ENCODE measurements at places on chromosomes 4 and X. TPM values are rescaled to one million over a fixed set of nuclear protein-coding genes. Genes with fewer than 3 reads are reported as not detected.

GRCh38 chr4:170391066-170391740, 301.4 kb upstream of the AADAT start:
- DNase-seq, result no peak

GRCh38 chr4:4787421-4787820, 72.0 kb upstream of the MSX1 start:
- DNase-seq, result no peak

DNA sequence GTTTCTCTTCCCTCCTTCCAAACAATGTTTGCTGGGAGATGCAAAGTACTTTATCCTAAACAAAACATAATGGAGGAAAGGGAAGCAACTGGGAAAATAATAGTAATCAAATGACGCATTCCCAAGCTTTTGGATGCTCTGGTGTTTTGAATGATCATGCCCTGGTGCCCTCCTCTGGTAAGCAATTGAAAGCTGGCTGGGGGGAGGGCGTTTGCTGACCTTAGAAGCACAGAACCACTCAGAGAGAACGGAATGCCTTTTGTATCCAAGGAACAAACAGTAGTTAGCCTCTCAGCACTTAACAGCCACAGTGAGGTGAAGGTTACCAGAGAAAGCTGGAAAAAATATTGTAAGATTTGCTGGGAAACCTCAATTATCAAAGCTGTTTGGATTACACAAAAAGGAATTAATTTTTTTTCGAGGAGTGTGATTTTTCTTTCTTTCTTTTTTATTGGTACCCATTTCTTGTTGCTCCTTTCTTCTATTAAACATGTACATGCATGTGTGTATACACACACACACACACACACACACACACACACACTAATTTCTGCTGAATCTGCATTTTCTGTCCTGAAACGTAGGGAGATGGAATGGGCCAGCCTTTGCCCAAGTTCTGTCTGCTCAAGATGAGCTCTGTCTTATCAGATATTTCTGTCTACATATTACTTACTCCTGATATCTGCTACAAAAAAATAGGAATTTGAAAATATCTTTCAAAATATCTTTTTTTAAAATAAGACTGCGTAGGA, 155.8 kb upstream of the IGFBP7 start:
- no peak for DNase-seq

The SLC9B1 gene
- 2.5 TPM for total RNA-seq

The FAM149A gene
- 0.51 TPM for total RNA-seq

DNA sequence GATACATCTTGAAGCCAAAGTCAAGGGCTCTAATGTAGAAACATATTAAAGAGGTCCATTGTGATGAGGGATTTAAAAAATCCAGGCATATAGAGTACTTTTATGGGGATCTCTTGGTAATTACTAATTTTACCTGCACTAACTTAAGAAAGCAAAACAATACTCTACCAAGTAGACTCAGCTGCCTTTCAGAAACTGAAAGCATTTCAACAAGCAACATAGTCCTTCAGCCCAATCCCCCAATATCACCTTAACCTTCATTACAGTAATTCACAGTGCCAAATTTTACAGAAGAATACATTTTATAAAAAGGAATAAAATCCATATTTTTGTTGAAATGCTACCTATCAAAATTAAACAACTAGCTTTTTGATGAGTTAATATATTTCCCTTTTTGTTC, 422.9 kb downstream of the DTHD1 start:
- DNase-seq, result no peak

DNA sequence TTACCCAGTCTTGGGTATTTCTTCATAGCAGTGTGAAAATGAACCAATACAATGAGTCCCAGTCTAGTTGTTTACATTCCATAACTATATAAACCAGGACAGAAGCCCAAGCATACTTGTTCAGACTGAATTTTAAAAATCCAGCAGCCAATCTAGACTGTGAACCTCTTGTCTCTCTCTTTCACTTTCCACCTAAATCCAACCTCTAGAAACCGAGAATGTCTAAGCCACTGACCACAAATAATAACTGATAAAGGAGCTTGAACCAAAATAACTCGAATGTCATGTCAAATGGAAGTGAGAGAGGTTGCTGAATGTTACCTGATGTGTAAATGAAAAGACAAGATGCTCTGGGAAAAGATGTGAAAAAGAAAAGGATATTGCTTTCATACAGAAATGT, 544.7 kb downstream of the NLGN4X start:
- DNase-seq, result no peak

All from activated T-cell treated with anti-CD3 and anti-CD28 coated beads, Interleukin-2, amount 50 U/mL, for 72 hours (primary cell).